Urinary bladder (tissue), 4 donors: ENCODE measurements at places on chromosomes 13 and 19.

DNA sequence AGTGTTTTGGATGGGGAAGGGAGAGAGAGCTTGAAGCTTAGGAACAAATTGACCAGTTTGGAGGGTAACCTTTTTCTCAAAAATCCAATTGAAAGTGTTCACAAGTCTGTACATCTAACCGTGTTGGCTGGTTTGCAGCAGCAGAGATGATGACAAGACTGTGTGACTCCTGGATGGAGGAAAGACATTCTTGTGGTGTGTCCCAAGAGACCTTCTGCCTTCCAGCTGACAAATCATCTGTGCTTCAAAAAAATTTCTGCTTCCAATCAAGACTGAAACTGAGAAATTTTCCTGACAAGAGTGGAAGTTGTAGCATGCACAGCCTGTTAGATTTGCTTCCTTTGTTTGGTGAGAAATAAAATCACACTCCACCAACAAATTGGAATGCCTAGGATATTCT, 56.2 kb downstream of the LACC1 start:
- no peak for DNase-seq

DNA sequence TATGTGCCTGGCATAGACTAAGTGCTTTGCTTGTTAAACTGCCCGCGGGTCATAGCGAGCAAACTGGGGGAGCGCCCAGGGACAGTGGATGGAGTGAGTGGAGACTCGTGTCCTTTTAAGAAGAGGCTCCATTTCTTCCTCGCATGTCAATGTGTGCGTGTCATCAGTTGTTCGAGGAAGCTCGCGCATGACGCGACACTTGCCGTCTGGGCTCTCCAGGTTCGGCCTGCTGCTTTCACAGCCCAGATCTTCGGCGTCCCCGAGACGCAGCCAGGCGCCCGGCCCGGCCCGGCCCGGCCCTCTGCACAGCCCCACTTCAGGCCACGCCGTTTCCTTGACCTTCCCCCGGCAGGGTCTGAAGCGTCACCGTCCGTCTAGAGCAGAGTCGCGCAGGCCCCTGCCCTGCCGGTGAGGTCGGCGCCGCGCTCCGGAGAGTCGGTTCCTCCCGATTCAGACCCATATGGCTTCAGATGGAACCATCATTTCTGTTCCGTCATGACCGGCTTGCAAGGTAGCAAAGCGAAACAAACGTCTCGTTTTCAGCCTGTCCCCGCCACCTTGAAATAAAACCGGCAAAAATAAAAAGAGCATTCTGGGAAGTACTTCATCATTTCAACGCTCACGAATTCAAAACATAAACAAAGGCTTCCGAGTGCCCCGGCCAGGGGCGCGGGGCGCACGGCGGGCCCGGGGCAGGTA, 599 bp upstream of the ARHGEF7 start:
- no peak for DNase-seq

GRCh38 chr13:49407068-49407467, 36.8 kb downstream of the CAB39L start:
- DNase-seq, result no peak

DNA sequence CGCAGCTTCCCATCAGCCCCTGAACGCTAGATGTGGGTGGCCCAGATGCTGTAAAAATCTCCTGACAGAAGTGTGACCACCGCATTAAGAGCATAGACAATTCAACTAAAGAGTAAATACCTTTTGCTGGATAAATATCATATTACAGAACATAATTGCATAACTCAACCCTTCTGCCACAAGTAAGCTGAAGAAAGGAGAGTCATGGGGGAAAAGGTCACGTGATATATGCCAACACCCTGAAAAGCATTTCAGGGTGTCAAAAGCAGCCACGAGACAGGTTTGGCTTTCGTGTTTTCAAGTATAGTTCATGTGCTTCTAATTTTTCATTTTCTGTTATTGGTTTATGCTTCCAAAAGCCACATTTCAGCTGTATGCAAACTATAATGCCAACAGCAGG, 71.3 kb downstream of the LHFPL6 start:
- DNase-seq, result no peak

DNA sequence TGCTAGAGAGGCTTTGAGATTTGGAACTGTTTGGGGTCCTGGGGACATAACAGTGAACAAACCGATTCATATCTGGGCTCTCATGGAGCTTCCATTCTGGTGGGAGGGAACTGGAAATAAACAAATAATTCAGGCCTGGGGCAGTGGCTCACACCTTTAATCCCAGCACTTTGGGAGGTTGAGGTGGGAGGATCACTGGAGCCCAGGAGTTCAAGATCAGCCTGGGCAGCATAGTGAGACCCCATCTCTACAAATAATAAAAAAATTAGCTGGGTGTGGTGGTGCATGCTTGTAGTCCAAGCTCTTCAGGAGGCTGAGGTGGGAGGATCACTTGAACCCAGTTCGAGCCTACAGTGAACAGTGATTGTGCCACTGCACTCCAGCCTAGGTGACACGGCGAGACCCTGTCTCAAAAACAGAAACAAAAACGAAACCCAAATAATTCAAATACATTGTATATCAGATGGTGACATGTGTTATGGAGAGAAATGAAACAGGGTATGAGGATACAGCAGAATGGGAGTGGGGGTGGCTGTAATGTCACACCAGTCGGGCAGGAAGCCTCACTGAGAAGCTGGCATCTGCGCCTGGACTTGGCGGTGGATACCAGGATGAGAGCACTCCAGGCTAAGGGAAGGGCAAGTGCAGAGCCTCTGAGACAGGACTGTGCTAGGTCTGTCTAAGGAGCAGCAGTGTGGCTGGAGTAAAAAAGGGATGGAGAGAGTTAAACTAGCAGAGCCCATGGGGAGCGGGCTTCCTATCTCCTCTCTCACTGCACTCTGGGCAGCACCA, 131.1 kb upstream of the ZNF536 start:
- DNase-seq, result no peak

- no peak for DNase-seq
These were observed 1.2 kb upstream of the EFNA2 start for GRCh38 chr19:1284293-1284978.

DNA sequence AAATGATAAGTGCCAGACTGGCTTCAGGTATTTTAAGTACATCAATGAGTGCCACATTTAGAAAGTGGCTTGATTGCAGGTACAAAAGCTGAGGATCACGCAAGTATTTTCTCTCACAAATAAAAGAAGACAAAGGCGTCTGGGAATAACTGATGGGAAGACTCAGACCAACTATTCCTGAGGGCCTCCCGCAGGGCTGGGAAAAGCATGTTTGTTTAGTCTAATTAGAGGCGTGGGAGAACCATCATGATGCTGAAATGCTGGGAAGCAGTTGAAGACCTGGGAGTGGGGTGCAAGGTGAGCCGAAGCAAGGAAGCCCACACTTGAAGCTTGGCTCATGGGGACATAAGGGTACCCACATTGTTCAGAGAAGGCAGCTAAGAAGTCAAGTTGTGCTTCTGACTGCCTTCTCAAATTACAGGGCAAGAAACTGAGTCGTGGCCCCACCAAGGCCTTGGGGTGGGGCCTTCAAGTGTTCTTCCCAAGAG, 536.0 kb downstream of the MYO16 start:
- no peak for DNase-seq

DNA sequence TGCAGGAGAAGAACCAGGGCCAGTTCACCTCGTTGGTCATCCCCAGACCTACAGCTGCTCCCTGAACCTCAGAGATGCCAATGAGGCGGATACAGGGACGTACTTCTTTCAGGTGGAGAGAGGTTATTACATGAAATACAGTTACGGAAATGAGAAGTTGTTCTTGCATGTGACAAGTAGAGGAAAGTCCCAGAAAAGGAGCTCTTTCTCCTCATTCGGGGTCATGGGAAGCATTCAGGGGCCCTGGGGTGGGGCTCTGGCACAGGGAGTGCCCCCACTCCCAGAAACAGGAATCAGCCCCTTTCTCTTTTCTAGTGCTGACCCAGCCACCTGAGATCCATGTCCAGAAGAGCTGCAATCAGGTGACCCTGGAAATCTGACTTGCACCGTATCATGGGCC, 4.5 kb upstream of the SIGLEC9 start:
- DNase-seq, result no peak

DNA sequence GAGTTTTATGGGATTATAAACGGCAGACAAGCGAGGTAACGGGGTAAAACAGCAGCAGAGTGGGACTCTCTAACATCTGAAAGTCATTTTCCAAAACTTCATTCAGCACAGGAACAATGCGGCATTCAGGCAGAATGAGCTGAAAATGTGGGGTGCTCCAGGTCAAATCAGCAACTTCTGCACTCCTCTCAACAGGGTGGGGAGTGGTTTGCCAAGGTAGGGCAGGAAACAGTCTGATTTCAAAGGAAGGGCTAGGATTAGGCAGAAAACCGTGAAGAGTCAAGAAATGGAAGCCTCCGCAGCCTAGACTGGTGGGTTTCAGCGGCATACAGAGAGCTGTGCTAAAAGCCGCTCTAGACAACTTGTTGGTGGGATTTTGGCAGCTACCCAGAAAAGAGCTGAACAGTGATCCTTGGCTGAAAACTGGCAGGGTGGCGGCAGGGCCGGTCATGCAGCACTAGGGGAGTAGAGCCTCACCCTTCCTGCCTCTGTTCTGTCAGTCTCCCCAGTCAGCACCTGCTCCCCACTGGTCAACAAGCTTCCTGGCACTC, 154.2 kb upstream of the KLF12 start:
- DNase-seq, result peak; percentile 20

- DNase-seq, result no peak
These were observed 19.2 kb downstream of the GPX4 start for GRCh38 chr19:1122972-1123363.

- no peak for DNase-seq
These were observed 213.3 kb downstream of the MZT1 start for GRCh38 chr13:72514146-72514545.
